COLO829 (cell line): ENCODE measurements at places on chromosomes 2 and 18.

DNA sequence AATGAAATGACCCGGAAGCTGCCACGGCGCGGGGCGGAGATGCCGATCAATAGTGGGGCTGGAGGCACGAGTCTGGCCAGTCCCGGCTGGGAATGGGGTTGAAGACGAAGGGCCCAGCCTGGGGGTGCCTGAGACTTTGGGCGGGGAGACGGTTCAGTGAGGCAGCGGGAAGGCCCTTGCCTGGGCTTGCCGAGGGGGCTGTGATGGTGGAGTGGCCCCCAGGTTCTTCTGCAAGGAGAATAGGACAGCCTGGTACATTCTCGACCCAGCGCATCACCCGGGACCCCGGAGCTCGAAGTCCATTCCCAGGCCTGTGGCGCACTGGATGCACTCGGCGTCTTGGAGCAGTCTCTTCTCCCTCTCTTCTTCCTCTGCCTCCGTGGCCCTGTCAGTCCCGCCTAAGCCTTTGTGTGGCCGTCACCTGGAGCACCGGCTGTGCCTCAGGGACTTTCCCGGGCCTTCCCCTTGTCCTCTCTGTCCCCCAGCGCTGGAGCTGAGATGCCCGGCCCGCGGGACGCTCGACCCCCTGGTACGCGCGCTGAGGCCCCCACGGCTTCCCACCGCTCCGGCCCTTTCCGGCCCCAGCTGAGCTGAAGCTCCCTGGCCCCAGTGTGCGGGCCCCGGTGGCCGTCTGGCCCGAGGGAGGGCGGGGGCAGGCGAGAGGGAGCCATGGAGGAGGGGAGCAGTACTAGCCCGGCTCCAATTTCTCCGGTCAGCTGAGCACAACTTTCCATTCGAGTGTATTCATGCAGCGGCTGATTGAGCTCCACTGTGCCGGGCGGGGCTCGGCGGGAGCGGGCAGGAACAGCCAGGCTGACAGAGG is 8.0 kb downstream of the SIX3 start:
- no peak for DNase-seq

DNA sequence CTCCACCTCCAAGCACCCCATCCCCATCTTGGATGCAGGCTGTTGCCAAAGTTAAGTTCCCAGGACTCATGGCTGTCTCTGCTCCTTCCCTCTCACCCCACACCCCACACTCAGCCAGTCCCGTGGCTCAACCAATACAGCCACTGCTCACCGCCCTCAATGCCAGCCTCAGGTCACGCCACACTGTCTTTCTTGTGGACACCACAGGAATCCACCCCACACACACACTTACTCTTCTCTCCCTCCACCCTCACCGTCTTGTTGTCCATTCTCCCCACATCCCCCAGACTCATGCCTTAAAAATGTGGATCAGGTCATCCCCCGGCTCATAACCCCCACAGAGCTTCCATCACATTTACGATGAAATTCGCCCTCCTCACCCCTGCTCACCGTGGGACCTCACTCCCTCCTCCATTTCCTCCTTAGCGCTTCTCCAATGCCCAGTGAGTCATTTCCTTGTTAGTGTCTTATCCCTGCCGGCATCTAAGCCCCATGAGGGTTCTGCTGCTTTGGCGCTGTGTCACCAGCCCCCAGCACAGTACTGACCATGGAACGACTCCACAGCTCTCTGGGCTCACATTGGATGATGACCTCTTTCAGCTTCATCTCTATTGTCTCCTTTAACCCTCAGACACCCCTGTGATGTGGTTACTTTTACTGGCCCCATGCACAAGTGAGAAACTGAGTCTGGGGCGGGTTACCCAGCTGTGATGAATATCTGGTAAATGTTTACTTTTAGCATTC is 13.8 kb downstream of the MLPH start:
- DNase-seq, result peak; percentile 90

- no peak for DNase-seq
Measured at GRCh38 chr18:60812921-60813320, 440.3 kb upstream of the MC4R start.

- no peak for DNase-seq
Measured at GRCh38 chr2:239955087-239955988, 69.8 kb downstream of the NDUFA10 start.

GRCh38 chr2:102789349-102790090 is 27.7 kb downstream of the TMEM182 start:
- DNase-seq, result no peak

DNA sequence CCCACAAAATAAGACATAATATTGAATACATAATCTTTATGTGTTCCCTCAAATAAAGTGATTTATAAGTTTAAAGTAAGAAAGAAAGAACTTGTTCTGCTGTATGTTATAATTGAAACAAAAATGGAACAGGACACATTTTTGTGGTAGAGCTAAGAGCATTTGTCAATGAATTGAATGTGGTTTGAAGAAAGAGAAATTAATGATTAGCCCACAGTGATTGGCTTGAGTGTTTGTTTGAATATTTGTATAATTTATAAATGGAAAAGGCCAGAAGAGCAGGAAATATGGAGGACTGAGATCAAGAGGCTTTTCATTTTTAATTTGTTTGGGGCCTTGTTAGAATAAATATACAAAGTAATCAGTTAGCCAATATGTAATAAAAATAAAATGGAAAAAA is 395.1 kb upstream of the CDH19 start:
- no peak for DNase-seq

DNA sequence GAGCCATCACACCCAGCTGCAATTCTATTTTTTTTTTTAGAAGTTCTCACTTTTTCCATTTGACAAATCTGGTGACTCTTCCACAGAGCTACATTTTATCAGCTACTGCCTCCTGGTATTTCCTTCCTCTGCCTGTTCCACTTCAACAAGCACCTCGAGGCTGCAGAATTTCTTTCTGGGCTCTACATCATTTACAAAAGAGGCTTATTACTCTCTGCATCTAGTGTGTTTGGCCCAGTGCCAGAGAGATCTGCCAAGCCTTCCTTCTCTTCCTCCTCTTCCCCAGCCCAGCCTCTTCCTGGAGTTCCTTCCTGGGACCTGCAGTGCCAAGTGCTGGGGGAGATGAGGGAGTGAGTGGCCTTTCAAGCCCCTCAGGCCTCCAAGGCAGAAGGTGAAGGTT is 119.6 kb upstream of the ITGA6 start:
- DNase-seq, result no peak

- DNase-seq, result no peak
Measured at GRCh38 chr18:35513181-35513936, 15.6 kb upstream of the INO80C start.

DNA sequence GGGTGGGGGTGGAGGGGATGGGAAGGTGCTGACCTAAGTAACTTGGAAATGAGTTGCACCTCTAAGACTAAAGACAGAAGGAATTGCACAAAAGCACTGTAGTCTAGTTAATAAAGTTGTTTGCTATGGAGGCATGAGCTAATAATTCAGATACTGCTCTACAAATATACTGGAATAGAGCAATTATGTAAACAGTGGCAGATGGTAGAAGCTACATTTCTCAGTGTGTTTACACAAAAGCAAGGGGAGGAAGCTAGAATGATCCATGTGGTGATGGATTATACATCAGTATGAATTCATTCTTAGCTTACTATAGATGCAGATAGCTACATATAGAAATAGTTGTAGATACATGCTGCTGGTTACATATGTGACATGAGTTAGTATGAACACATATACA is 27.6 kb upstream of the UBE2F start:
- DNase-seq, result no peak

DNA sequence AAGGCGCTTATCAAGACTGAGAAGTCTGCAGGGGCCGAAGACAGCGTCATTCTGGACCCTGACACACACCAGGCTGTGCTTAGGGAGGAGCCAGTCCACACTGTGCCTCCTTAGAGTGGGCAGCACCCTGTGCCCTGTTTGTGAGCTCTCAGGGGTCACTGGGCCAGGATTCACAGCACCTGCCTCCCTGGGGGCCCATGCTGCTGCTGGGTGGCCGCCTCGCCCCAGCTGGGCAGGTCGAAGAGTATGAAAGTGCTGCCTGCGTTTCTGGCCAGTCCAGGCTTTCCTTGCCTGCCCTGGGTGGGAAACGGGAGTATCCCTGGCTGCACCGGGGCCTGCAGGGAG is 15.4 kb upstream of the GPR55 start:
- DNase-seq, result no peak

DNA sequence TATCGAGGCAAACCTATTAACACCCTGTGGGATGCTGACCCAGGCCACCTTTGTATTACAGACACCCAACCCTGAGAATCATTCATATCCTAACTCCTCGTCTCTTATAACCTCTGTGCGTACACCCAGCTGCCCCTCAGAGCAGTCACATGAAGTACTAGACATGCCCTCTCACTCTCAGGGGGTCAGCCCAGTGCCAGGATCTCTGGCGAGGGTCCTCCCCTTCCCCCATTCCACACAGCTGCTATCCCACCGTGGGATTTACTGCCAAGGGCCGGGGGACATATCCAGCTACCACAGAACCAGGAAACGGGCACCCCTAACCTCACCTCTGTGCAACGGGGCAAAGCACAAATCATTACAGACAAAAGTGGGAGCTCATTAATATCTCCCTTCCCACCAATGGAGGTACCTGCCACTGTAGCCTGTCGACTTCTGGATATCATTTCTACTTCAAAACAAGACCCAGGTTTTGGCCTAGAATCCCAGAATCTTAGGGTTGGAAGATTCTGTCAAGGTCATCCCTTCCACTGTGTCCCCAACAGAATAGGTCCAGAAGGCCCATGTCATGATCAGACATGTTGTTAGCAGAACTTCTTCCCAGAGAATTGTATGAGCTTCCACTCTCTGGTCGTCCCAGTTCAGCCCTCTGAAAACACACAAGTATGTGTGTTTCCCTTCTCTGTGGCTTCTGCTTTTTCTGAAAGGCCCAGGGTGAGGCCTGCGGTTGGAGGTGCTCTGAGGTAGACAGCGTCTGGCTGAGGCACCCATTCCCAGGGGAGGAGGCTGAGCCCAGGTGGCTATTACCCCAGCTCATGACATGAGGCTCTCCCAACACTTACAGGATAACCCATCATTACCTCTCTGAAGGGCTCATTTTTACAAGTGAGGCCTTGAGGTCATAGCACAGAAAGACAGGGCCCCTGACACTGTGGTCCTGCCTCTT is 1.7 kb downstream of the TMBIM1 start:
- DNase-seq, result no peak

DNA sequence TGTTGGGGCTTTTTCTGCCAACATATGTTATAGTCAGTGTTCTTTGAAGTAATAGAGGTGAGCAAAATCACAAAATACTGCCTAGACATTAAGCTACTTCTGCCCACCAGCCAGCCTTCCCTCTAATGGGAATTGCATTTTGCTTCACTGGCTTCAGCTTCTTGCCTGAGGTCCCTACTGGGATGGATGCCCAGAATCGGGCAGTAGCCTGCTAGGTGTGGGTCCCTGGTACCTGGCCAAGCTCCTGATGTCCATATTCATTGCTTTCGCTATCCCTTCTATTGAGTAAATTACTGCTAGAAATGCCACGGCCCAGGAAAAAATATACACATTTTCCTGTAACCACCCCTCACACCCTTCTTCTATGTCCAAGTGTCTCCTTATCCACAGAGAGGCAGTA is 27.0 kb downstream of the CRYGD start:
- DNase-seq, result no peak

- DNase-seq, result no peak
Measured at GRCh38 chr2:119477113-119477505, 45.5 kb downstream of the TMEM37 start.

GRCh38 chr2:33084433-33084832 is 137.7 kb downstream of the LTBP1 start:
- no peak for DNase-seq

DNA sequence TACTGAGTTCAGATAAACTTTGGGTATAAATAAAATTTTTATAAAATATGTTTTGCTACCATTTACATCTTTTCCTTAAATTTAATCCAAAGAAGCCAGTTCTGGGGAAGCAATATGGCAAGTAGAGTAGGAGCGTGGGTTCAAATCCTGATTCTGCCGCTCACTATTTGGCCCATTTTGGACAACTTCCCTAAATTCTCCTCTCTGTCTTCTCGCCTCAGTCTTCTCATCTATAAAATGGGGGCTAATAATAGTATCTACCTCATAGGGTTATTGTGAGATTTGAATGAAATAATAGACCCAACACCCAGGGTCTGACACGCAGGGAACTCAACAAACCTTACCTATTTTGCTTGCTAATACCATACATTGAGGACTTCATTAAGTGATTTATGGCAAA is 59.7 kb downstream of the ACTR2 start:
- no peak for DNase-seq

DNA sequence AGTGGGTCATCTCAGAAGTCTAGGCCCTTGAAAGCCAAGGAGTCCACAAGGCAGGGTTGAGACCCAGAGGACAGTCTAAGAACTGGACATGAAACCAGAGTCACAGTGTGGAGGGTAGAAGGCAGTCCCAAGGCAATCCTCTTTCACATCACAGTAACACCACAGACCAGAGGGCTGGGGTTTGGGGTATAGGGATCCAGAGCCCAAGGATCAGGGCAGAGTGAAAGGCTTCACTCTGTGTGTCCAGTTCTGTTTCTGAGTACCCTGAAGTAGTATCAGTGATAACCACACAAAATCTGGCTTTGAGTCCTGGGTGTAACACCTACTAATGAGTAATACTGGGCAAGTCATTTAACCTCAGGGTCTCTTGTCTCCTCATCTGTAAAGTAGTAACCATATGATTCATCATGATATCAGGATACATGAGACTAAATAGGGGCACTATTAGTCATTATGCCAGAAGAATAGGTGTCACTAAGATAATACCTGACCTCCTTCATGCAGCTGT is 91.0 kb downstream of the ICA1L start:
- DNase-seq, result no peak
